ENCODE measurements at places on chromosomes 3 and 15.

DNA sequence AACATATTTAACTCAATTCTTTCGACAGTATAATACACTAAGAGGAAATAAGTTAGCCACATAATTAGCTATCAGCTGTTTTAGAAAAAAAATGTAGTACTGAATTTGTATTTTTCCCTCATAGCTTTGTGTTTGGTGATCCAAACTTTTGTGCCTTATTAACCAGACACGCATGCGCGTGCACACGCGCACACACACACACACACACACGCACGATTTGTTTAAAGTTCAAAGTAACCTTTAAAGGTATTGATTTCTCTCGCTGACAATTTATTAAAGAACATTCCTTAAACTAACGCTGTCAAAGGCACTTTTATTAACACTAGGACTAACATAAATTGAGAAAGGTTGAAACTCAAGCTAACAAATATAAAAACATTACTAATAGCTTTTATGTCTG, 198.9 kb downstream of the ROBO1 start:
- DNase-seq: no peak

- peak; percentile 7 for DNase-seq
Measured at GRCh38 chr15:33941279-33942063, 26.8 kb upstream of the CHRM5 start.

GRCh38 chr3:81565041-81565440, 196.4 kb downstream of the GBE1 start:
- DNase-seq: no peak

- no peak for DNase-seq
Measured at GRCh38 chr15:70806992-70807712, 43.8 kb upstream of the UACA start.

- no peak for DNase-seq
Measured at GRCh38 chr3:45597171-45597570, 2.6 kb downstream of the LIMD1 start.

- no peak for DNase-seq
Measured at GRCh38 chr3:182711261-182711683, 82.0 kb upstream of the ATP11B start.

- DNase-seq: peak; percentile 26
Measured at GRCh38 chr15:40421246-40422157, 15.9 kb downstream of the IVD start.

- no peak for DNase-seq
Measured at GRCh38 chr3:26920646-26921478, 298.3 kb downstream of the LRRC3B start.

DNA sequence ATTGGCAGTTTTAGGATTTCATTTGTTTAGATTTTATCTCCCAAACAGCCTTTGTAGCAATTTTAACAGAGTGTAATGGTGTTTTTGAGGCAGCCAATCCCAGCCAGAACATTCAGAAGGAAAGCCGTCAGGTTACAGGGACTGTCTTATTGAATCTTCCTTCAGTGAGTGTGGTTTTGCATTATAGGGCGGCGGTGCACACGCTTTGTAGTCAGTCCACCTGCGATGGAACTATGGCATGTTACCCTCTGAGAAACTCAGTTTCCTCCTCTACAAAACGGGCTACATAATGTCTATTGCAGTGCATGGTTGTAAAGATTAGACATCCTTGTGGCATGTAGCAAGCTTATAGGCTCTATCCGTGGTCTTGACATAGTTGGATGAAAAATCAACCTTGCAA, 1.0 kb downstream of the LRRC28 start:
- no peak for DNase-seq

DNA sequence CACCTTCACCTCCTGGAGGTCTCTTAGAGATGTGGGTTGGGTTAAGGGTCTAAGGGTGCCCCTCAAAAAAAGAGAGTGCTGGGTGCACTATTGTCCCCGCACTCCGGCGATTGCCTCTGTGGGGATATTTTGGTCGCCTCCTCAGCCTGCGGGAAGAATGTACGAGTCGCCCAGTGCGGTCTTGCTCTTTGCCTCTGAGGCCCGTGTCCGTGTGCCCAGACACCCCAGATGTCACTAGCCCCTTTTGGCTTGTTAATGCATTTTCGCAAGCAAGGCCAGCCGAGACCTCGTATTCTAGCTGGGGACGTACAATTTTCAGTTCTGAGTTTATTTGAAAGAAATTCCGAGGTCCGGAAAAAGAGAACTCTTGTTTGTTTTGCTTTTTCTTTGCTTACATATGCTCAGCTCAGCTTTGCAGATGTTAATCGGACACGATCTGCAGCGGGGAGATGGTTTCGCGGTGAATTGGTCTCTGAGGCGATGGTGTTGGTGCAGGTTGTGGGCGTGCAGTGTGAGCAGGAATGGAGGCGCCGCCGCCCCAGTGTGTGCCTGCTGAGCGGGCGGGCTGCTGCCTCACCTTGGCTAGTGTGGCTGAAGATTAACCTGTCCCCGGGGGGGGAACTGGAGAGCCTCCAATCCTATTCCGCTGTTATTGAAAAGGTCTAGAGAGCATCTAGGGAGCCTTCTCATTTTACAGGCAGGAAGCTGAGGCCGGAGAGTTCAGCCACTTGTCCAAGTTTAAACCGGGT, 1.4 kb downstream of the ST6GAL1 start:
- peak; percentile 28 for DNase-seq

All from NCI-H1092 treated with DMSO at 0.1 percent for 48 hours (cell line).